Naive thymus-derived CD4-positive, alpha-beta T cell (primary cell): ENCODE measurements at places on chromosomes 6 and 20.

GRCh38 chr20:62622877-62623487 lies 19.3 kb upstream of the SLCO4A1 start:
- no peaks in the 10 kb centered on the region for H3K36me3 ChIP-seq
- no peak overlapping the region for H3K27ac ChIP-seq
- no peaks in the 10 kb centered on the region for H3K27me3 ChIP-seq
- H3K4me3 ChIP-seq, result peak overlapping the region; percentile 39
- peaks cover 29% of the 10 kb centered on the region for H3K4me1 ChIP-seq
- DNase-seq, result no peak

DNA sequence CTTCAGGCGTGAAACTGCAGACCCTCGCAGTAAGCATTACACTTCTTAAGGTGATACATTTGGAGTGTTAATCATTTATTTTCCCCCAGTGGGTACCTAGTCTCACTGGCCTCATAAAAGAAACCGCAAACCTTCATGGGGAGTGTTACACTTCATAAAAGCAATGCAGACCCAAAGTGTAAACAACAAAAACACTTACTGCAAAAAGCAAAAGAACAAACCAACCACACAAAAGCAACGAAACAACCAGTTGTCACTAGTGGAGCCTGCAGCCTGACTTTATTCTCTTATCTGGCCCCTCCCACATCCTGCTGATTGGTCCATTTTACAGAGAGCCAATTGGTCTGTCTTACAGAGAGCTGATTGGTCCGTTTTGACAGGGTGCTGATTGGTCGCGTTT lies 23.8 kb downstream of the LY86 start:
- H3K27me3 ChIP-seq, result no peaks in the 10 kb centered on the region
- H3K36me3 ChIP-seq, result no peaks in the 10 kb centered on the region
- peak overlapping the region; percentile 15 for H3K27ac ChIP-seq
- H3K4me1 ChIP-seq, result peaks cover 56% of the 10 kb centered on the region
- H3K4me3 ChIP-seq, result no peak overlapping the region
- no peak for DNase-seq

DNA sequence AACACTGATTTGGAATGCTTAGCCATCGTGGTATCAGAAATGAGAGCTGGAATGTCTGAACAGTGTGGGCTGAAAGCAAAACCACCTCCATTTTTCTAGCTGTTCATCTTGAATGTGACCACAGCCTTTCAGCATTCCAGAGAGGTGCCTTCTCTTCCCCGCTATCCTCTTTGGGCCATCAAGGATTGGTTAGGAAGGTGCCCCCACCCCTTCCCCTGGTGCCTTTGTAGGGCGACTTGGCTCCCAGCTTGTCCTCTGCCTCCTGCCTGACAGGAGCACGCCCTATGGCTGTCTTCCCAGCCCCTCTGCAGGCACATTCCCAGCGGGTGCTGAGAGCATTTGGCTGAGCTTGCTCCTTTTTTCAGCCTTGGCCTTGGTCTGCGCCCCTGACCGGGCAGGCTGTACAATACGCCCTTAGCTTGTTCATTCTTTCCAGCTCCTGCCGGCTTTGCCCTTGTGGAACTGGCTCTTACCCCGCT lies 97.5 kb downstream of the ARMC2 start:
- no peaks in the 10 kb centered on the region for H3K36me3 ChIP-seq
- no peaks in the 10 kb centered on the region for H3K27me3 ChIP-seq
- H3K4me1 ChIP-seq, result peaks cover 28% of the 10 kb centered on the region
- DNase-seq, result no peak

- DNase-seq, result peak; percentile 18
- H3K27me3 ChIP-seq, result peaks cover 9% of the 10 kb centered on the region
- H3K36me3 ChIP-seq, result no peaks in the 10 kb centered on the region
- H3K4me3 ChIP-seq, result peak overlapping the region; percentile 64
- peak overlapping the region; percentile 19 for H3K27ac ChIP-seq
Measured at GRCh38 chr6:41546866-41547798, 951 bp downstream of the FOXP4 start.

DNA sequence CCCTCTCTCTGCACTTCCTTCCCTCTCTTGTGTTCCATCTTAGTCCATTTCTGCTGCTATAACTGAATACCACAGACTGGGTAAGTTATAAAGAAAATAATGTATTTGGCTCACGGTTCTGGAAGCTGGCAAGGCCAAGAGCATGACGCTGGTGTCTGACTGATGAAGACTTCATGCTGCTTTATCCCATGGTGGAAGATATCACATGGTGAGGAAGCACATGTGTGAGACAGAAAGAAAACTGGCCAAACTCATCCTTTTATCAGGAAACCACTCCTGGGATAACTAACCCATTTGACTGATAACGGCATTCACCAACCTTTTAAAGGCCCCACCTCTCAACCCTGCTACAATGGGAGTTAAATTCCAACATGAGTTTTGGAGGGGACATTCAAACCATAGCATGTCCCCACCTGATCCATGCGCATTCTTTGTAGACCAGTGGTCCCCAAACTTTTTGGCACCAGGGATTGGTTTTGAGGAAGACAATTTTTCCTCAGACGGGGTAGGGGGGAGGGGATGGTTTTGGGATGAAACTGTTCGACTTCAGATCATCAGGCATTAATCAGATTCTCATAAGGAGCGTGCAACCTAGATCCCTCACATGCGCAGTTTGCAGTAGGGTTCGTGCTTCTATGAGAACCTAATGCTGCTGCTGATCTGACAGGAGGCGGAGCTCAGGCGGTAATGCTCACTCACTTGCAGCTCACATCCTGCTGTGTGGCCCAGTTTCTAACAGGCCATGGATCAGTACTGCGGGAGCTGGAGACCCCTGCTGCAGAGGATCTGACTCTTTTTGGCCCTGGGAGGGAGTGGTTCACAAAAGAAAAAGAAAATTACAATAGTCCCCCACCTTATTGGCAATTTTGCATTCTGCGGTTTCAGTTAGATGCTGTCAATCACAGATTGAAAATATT lies 71.7 kb upstream of the RNF24 start:
- no peak overlapping the region for H3K4me3 ChIP-seq
- H3K27me3 ChIP-seq, result no peaks in the 10 kb centered on the region
- no peaks in the 10 kb centered on the region for H3K36me3 ChIP-seq
- H3K27ac ChIP-seq, result no peak overlapping the region
- H3K4me1 ChIP-seq, result peaks cover 26% of the 10 kb centered on the region

GRCh38 chr6:136365776-136366354 lies 76.2 kb upstream of the BCLAF1 start:
- H3K4me1 ChIP-seq, result no peaks in the 10 kb centered on the region
- H3K27me3 ChIP-seq, result no peaks in the 10 kb centered on the region
- H3K27ac ChIP-seq, result no peak overlapping the region
- DNase-seq, result peak; percentile 25

- peaks cover under 1% of the 10 kb centered on the region for H3K27me3 ChIP-seq
- no peak overlapping the region for H3K27ac ChIP-seq
- no peaks in the 10 kb centered on the region for H3K4me1 ChIP-seq
Measured at GRCh38 chr6:150639823-150640331, 40.2 kb downstream of the PLEKHG1 start.
